Stimulated activated naive CD8-positive, alpha-beta T cell treated with anti-CD3 and anti-CD28 coated beads, Interleukin-15, amount 100 ng/mL, for 72 hours (primary cell): ENCODE measurements at places on chromosomes 5 and 9.

DNA sequence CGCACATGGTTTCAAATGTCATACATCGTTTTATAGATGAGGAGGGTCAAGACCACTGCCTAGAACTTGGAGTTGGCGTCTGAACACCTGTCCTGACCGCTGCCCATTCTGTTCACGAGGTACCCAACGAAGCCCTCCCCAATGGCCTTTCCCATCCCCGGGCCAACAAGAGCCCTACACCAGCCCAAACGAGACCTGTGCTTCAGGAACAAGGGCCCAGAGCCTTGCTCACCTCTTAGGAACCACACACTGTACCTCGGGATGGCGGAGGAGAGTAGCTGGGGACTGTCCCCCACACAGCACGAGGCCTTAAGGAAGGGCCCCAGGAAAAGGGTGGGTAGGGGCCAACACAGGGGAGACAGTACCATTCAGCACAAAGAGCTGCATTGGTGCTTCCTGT, 3.0 kb downstream of the SURF6 start:
- no peak for DNase-seq

- no peak for DNase-seq
Measured at GRCh38 chr5:5025774-5026408, 114.2 kb upstream of the ADAMTS16 start.

- no peak for DNase-seq
Measured at GRCh38 chr5:95424016-95424415, 32.9 kb downstream of the FAM81B start.

DNA sequence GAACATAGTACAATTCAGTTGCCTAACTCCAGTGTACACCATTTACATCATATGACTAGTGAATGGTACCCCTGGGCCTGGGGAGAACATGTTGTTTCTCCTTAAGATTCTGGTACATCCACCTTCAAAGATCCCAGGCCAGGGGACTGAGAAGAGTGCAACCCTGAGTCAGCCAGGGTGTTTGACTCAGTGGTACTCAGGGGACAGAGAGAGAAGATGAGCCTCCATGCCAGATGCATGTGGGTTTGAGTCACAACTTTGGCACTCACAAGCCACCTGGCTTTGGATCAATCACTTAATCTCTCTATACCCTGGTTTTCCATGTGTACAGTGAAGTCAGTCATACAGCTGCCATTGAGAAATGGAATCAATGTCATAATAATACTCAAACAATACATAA, 53.7 kb downstream of the MAP1B start:
- no peak for DNase-seq

DNA sequence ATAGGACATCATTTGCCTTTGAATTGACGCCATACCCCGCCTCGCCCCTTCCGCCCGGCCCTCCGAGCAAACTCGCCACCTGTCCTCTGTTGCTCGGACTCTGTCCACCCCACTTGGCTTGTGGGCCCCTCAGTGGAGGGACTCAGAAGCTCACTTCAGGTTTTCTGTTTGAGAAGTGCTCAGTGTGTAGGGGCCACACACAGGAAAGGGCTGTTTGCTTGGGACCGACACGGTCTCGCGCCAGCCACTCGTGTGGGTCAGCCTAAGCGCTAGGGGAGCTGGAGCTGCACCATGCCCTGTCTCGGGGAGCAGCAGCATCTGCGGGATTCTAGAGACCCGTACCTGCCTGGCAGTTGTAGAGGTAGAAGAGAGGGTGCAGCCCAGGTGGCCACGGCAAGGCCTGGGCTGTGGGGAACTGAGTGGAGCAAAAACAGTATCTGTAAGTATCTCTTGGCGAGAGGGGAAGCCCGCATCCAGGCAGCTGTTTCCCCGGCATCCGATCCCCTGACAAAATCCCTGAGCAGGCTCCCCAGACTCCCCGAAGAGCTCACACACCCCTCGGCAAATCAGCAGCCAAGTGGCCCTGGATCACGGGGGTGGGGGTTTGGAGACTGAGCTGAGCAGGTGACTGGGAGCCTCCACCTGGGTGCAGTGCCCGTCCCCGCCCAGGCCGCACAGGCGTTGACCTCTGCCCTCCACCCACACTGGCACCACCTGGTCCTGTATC, 52.2 kb downstream of the COL5A1 start:
- DNase-seq: no peak

DNA sequence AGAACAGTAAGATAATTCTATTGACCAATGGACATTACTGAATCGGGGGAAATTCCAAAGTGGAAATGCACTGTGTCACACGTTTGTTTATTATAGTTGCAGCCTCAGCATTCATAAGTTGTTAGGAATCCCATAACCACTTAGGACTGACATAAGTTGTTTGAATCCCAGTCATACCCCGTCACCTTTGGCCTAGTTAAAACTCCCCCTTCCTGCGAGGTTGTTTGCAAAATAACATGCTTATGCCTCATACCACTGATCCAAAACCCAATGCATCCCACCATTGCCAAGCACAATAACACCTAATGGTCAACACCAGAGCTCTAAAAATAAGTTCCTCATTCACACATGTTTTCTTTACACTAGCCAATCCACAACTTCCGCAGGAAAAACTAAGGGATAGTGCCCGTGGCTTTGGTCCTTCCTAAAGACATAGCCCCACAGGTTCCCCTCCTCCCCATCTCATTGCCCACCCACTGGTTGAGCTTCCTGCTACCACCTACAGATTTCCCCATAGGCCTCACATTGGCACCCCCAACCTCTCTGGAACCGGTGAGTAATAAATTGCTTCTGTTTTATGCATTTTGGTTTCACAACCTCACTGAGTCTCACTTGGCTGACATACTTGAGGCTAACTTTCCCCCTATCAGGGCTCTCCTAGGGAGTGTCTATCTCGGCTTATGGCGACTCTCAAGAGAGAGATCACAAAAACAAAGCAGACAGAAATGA, 42.3 kb upstream of the MUSK start:
- peak; percentile 4 for DNase-seq

GRCh38 chr5:151471276-151471675, 23.9 kb downstream of the SLC36A1 start:
- no peak for DNase-seq

- DNase-seq: no peak
Measured at GRCh38 chr5:76606701-76607100, 16.5 kb downstream of the F2RL2 start.

DNA sequence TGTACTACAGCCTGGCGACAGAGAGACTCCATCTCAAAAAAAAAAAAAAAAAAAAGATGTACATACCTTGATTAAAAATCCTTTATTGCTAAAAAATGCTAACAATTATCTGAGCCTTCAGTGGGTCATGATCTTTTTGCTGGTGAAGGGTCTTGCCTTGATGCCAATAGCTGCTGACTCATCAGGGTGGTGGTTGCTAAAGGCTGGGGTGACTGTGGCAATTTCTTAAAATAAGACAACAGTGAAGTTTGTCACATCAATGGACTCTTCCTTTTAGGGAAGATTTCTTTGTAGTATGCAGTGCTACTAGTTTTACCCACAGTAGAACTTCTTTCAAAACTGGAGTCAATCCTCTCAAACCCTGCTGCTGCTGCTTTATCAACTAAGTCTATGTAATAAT, 33.9 kb upstream of the OTULINL start:
- DNase-seq: no peak

GRCh38 chr5:54295651-54296276, 14.6 kb downstream of the ARL15 start:
- no peak for DNase-seq

DNA sequence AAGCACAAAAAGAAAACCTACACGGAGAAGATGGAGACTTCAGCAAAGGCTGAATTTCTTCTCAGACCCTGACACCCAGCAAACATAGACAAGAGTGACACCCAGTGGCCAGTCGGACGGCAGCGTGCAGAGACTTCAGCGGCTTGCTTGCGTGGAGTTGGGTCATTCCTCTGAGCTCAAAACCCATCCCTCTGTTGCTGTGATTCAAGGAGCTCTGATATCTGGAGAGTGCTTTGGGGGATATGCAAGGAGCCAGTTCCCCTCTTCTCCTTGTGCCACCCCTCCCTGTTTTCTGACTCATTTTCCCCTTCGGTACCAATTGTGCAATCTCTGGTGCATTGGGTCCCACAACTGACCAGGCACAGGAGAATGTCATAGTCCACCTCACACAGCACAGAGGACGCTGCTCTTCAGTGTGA, 27.5 kb downstream of the SH3TC2 start:
- DNase-seq: peak; percentile 55

- DNase-seq: no peak
Measured at GRCh38 chr5:15529821-15530220, 29.8 kb downstream of the FBXL7 start.

GRCh38 chr5:132915681-132916080, 42.2 kb downstream of the LEAP2 start:
- DNase-seq: no peak

GRCh38 chr5:111461255-111461671, 51.1 kb downstream of the STARD4 start:
- no peak for DNase-seq

- DNase-seq: no peak
Measured at GRCh38 chr9:70551801-70552200, 137.3 kb upstream of the KLF9 start.

DNA sequence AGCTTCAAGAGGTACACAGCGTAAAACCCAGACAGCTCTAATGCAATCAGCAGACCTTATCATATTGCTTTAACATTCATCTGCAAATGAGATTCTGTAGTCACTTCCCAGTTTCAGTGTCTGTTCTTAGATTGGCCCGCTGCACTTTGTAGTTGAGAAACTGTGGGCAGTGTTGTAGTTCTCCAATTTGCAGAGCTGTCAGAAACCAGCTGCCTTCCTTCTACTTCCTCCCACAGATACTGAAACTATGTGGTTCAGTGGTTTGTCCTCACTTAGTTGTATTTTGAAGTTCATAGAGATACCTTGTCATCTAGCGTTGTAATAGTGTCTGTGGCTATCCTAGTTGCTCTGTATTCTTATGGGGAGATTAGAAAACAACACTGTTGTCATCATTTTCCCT, 39.6 kb upstream of the TRIM36 start:
- peak; percentile 59 for DNase-seq

DNA sequence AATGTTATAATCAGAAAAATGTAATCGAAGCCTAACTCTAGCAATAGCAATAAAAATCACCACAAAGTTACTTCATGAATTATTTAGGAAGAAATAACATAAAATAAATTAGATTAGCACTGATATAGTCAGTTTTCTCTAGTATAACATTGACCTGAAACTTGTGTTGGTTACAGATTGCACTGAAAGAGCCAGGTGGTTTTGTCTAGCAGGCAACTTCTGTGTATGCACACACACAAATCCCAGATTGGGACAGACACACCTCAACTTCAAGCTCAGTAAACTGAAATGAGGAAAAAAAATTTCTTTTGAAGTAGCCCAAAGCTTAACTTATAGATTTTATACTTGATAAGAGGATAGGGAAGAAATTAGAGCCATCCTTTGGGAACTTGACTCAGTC, 129.3 kb downstream of the EFNA5 start:
- DNase-seq: no peak

DNA sequence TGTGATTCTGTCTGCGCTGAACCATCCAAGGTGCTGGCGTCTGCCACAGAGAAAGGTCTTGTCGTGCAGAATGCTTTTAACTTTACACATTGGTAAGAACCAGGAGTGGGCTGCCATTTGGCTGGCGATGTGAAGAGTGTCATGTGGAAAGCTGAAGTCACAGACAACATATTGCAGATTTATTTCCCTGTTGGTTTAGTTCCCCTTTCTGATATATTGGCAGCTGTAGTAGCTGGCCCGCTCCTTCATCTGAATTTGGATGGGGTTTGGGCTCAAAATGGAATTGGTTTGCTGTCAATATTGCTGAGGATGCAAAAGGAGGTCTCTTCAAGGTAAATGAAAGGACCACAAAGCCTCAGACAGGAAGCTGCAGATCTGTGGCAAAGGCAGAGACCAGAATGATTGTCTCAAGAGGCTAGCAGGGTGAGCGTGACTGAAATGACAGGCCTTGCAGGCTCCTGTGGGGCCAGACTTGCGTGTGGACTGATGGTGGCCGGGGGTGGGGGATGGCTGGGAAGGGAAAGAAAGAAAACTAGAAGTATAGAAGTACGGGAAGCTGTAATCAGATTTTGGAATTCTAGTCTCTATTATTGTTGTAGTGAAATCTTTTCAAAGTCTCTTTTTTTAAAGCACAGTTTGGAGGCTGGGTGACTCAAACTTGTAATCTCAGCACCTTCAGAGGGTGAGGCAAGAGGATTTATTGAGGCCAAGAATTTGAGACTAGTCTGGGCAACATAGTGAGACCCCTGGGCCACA, 25.1 kb upstream of the CD180 start:
- peak; percentile 36 for DNase-seq

GRCh38 chr5:177367981-177368868, 10.5 kb downstream of the RGS14 start:
- no peak for DNase-seq

GRCh38 chr9:27386571-27387091, 89.7 kb upstream of the EQTN start:
- no peak for DNase-seq

DNA sequence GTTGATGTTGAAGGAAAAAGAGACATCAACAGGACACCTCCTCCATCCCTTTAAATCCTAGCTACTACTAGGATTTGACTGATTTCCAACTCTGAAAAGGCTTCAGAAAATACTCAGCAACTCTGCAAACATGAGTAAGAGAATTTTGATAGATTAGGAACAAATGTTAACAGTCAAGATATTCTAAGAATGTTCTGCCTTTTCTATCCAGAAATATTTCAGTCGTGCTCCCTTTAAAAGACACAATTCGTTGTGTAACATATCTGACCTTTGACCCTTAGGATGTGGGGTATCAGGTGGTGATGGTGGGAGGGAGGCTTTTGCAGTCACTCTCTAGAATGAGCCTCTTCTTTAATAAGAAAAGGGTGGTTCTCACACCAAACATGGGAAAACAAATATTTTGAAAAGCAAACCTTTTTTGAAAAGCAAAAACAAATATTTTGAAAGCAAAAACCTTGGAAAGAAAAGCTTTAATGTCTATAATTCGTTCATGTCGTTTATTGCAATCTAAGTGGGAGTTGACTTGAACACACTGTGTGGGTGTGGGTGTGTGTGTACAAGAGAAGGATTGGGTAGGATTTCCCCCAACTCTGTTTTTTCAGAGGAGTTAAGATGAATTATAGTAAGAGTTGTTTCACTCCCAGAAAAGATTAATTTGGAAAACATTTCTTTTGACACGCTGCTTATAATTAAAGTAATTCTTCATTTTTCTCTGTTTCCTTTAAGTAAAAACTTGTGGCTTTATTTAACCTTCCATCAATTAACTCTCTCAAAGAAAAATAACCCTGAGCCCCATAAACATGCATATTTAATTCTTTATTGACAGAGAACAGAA, 152.8 kb downstream of the TMEM167A start:
- no peak for DNase-seq

DNA sequence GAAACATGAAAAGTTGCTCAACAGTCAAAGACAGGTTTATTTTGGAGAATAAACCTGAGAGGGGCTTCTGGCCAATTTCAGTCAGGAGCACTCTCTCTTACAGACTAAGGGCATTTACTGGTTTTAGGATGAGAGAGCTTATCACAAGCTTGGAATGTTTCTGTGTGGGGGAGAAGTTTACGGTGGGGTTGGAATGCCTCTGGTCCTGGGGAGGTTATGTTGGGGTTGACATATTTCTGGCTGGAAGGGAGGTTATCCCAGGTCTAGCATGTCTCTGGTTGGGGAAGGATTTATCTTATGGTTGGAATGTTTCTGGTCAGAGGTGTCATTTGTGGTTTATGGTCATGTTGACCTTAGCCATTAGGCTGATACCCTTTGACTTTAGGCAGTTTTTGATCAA, 1867.3 kb downstream of the EFNA5 start:
- no peak for DNase-seq

- DNase-seq: no peak
Measured at GRCh38 chr9:124615100-124615742, 108.0 kb upstream of the NR5A1 start.
